ENCODE measurements at places on chromosomes 4 and X.

DNA sequence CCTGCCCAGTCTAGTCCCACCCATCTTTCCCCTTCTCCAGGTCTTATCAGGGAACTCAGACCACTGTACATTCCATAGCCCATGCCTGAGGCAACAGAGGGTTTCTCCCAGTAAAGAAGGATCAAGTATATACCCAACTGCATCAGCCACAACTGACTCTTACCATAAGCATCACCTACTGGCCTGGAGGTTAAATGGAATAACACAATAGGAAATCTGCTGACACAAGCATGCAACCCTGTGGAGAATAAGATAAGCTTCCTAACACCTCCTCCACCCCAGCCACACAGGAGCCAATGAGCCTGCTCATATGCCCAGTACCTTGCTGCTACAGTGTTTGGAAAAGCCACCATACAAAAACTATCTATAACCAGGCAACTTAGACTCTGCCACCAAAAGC, 34.6 kb upstream of the PLK4 start:
- no peak for DNase-seq

DNA sequence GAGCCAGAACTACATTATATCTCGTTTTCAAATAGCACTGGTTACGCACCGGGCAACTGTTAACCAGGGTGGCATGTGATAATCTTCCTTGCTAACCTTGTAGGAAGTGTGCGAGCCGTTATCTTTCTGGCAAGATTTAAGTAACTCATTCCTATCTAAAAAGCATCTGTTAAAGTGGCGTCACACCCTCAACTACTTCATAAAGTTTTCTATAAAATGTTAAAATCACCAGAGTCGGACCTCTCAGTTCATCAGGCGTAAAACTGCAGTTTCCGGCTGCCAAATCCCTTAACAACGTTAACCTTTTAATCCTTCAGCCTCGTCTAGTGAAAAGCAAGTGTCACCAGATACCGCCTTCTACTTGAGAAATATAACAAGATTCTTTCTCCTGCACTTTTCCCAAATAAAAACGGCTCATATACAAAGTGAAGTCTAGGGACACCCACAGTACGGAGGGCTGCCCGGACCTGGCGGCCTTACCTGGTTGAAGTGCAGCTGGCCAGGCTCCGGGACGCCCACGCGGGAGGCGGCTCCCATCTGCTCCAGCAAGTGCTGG, 1.2 kb downstream of the SLC39A8 start:
- no peak for DNase-seq

- DNase-seq, result no peak
Measured at GRCh38 chr4:165079476-165079875, 25.8 kb downstream of the TRIM75 start.

GRCh38 chr4:86283371-86283770, 76.5 kb downstream of the MAPK10 start:
- DNase-seq, result no peak

- no peak for DNase-seq
Measured at GRCh38 chrX:3516051-3516541, 169.6 kb upstream of the MXRA5 start.
